NCI-H2081 (cell line): ENCODE measurements at places on chromosomes 7 and 10.
A peak's percentile ranks its signal among the peaks of the same experiment; 100 is the strongest.

- DNase-seq, result no peak
Observed at GRCh38 chr10:29920408-29921070, 138.8 kb downstream of the JCAD start.

DNA sequence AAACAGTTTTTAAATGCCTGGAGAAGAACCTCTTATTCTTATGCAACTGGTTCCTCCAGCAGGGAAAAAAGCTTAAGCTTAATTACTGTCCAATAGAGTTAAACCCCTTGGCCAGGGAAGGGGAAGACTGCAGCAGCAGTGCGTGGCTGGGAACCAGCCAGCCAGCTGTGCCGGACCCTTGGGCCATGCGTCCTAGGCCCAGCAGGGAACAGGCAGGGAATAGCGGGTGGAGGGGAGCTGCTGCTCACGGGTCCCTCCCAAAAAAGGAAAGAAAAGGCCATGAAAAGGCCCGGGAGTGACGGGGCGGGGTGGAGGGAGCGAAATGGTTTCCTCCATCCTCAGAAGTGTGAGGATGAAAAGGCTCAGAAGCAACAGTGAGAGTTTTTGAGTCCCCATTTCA lies 35.2 kb upstream of the HECW1 start:
- no peak for DNase-seq

GRCh38 chr7:142873281-142873784 lies 12.2 kb downstream of the TRPV6 start:
- DNase-seq, result peak; percentile 16

- no peak for DNase-seq
Observed at GRCh38 chr10:110034596-110034995, 26.8 kb downstream of the ADD3 start.

DNA sequence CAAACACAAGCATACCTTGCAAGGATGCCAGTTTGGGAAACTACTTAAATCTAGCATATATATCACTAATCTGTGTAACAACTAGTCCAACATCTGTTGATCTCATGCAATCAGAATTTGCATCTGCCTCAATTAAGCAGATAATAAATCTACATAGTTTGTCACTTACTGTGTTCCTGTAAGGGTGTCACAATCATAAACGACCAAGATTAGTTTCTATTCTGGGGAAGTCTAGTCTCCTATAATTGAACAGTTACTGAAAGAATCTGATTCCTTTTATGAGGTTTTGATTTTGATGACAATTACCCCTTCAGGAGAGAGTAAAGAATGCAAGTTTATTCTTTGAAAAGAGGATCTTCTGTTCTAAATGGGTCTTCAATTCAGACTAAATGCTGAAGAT lies 85.5 kb upstream of the LRRN3 start:
- no peak for DNase-seq

DNA sequence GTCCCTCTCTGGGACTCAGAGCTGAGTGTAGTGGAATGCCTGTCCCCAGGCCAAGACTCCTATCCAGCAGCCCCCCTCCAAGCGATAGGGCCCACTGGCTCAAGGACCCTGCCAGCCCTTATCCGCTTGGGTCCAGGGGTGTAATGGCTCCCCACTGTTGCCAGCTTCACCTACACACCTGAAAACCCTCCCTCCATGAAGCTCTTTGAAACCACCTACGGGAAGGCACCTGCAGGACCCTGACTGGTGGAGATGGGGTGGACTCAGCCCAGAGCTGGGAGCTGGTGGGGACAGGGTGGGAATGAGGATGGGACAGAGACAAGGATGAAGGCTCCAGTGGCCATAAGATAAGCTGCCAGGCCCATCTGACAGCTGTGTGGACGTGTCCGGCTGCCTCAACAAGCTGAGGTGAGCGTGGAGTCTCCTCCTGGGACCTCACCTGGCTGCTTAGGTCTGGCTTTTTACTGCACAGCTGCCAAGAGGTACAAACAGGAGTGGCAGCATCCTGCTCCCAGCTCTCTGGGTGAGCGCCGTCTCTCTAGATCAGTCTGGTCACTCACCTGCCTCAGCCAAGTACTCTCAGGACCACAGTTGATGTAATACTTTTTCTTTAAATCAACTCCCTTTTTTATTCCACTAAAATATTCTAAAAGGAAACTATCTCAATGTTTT lies 41.9 kb downstream of the DRGX start:
- no peak for DNase-seq

- no peak for DNase-seq
Observed at GRCh38 chr10:76774987-76775603, 862.5 kb downstream of the KCNMA1 start.

DNA sequence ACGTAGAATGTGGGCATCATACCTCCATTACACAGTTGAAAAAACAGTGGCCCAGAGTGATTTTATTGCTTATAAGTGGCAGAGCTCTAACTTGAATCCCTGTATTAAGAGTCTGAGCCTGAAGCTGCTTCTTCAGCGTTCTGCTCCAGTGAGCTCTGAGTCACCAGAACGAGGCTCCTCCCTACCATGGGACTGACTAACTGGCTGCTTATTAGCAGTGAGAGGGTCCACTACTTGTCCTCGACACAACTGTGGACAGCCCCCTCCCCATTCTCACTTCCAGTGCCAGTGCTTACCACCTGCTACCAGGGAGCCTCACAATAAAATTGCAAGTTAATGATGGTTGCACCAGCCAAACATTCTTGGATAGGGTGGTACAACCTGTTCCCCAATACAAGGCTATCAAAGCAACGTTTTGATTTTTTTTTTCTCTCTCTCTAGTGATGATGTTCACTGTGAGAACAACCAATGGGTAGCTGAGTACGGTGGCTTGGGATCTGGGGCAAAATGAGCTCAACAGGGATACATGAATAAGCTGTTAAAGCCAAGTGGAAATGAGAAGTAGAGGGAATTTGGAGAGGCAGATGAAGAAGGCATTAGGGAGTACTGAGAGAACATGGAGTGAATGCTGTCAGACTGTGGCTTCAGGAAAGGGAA lies 2.7 kb upstream of the NRG3 start:
- DNase-seq, result no peak

- DNase-seq, result no peak
Observed at GRCh38 chr7:576524-577277, 57.1 kb upstream of the PDGFA start.

- DNase-seq, result no peak
Observed at GRCh38 chr10:131675104-131675503, 225.7 kb upstream of the PPP2R2D start.

GRCh38 chr10:59362959-59363381 lies 621 bp upstream of the FAM13C start:
- DNase-seq, result peak; percentile 78
